ENCODE measurements at places on chromosomes 4 and X.

- DNase-seq = no peak
Measured at GRCh38 chr4:102685768-102686167, 75.0 kb downstream of the MANBA start.

DNA sequence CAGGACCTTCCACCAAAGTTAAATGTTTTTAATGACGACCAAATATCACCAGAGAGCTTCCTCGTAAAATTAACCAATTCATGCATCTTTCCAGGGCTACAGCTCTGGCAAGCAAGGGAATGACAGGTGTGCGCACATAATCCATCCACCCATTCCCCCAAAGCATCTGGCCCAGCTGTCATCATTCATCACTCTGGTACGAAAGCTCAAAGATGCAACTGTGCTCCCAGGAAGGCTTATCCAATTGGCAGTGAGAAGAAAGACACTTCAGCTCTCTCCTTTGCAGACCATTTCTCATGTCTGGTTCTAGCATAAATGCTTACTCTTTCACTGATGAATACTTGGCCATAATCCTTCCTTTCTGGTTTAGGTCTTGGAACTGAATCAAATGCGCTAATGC lies 139.2 kb downstream of the NSUN7 start:
- DNase-seq = no peak

DNA sequence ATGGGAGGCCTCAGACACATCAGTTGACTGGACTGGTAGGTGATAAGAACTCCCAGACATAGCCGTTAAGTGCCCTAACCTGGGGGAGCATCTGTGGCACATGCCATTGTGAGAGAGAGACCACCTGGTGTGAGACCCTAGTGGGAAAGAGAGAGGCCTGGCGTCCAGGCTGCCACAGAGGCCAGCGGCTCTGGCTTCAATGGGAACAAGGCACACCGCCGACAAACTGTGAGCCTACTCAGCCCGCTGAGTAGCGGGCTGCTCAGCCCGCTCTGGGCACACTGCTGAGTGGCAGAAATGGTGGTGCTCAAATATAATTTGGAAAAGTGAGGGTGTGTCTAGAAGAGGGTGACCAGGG lies 34.0 kb downstream of the PHKA2 start:
- DNase-seq = no peak

GRCh38 chrX:70675284-70675683 lies 230.6 kb downstream of the DLG3 start:
- no peak for DNase-seq

DNA sequence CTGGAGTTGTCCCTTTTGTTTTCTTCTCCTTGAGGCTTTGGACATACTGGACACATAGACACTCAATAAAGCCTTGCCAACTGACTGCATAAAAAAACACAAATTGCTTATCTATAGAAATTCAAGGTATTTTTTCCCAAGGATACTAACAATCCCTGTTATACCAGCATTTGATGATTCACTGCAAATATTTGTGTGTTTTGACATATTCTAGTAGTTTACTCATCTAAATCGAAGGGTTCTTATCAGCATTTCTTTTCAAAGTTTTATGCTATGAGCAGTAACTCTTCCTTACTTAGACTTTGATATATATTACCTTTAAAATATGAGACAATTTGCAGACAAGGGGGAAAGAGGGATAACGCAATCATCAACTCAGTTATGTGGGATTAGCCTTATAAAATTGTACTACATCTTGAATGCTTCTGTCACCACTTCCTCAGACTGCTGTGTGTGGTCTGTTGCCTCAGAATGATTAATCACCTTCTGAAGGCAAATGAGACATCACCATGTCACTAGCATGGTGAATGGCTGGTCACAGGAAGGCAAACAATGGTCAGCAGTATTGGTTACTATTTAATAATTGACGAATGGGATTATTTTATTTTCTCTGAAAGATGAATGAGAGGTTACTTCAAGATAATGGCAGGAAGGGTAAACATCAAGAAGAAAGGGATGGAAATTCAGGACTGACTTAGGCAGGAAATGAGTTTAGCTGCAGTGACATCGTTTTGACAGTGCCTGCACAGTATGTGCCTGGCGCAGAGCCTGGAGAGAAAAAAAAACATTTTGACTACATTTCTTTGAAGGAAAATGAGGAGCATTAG lies 544.3 kb upstream of the CNKSR2 start:
- no peak for DNase-seq

DNA sequence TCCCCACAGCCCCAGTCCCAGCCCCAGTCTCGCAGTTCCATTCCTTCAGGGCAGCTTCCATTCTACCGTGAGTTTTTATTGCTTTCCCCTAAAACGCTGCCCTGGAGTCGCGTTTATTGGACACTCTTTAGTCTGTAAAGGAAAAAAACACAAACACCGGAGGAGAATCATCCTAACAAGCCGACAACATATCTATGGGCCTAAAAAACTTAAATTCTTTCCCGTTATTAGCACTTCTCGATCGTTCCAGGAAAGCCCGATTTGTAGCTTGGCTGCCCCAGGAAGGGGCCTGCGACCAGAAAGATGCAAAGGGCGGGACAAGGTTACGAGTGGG lies 178.5 kb downstream of the CBR4 start:
- DNase-seq = no peak

GRCh38 chr4:35934320-35934981 lies 309.9 kb downstream of the ARAP2 start:
- no peak for DNase-seq

DNA sequence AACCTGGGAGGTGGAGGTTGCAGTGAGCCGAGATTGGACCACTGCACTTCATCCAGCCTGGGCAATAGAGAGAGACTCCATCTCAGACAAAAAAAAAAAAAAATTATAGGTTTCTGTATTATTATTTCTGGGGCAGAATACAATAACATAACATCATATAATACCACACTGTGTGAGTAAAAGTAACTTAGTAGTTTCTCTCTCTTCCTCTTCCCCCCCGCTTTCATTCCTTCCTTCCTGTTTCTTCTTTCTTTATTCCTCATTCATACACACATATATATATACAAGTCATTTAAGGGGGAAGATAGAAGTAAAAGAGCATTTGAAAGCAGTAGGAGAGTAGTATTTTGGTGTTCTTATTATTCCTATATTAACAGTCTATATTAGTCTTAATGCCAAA lies 55.9 kb upstream of the FHDC1 start:
- no peak for DNase-seq

- no peak for DNase-seq
Measured at GRCh38 chr4:71453531-71453930, 114.7 kb downstream of the SLC4A4 start.

DNA sequence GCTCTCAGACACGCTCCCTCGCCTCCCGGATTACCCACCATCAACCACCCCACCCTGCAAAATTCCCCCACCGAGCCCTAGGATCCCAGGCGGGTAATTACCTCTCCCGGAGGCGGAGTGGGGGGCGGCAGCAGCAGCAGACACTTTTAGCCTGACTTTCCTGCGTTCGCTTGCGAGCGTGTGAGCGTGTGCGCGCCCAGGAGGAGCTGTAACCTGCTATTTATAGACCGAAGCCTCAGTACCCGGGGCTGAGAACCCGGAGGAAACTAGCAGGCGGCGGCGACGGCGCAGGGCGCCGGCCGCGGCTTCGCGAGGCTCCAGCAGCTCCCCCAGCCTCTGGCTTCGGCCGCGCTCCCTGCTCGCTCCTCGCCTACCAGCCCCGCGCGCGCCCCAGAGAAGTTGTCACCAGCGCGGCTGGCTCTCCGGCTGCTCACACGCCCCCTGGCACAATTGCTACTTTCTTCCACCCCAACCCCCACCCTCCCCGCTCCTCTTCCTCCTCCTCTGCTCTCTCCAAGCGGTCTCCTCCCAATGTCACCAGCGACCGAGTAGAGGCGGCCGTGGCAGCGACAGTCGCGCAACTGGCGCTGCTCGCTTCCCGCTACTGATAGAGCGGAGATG lies at the start of gene INPP4B:
INPP4B (minus strand) TSS at position 194 of the 621 bp plus-strand sequence.
- peak; percentile 76 for DNase-seq

- no peak for DNase-seq
Measured at GRCh38 chrX:15985937-15986336, 131.3 kb upstream of the AP1S2 start.

DNA sequence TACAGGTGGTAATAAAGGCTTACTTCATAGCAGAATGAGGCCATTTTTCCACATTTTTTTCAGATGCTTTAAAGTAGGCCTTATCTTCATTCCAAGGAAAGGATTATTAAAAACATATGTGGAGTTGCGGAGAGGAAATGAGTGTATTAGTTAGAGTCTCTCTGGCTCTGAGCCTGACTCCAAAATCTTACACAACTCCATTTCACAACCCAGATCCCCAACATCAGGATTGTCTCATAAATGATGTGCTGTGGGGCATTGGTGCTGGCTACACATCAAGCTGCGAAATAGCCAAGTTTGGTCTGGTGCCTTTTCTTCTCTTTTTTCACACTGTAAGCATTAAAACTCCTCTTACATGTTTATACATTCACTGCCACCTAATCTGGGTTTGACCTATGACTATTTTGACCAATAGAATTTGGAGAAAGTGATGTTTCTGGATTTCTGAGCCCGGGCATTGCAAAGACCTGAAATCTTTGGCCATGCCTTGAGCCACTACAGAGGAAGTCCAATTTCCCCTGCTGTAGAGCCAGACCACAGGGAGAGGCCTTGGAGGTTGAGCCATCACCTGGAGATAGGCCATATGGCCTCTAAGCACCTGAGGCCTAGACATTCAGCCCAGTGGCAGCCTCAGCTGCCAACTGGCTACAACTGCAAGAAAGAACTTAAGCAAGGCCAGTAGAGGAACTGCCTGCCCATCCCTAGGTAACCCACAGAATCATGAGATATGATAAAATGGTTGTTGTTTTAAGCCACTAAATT lies 16.7 kb upstream of the SOD3 start:
- DNase-seq = no peak

DNA sequence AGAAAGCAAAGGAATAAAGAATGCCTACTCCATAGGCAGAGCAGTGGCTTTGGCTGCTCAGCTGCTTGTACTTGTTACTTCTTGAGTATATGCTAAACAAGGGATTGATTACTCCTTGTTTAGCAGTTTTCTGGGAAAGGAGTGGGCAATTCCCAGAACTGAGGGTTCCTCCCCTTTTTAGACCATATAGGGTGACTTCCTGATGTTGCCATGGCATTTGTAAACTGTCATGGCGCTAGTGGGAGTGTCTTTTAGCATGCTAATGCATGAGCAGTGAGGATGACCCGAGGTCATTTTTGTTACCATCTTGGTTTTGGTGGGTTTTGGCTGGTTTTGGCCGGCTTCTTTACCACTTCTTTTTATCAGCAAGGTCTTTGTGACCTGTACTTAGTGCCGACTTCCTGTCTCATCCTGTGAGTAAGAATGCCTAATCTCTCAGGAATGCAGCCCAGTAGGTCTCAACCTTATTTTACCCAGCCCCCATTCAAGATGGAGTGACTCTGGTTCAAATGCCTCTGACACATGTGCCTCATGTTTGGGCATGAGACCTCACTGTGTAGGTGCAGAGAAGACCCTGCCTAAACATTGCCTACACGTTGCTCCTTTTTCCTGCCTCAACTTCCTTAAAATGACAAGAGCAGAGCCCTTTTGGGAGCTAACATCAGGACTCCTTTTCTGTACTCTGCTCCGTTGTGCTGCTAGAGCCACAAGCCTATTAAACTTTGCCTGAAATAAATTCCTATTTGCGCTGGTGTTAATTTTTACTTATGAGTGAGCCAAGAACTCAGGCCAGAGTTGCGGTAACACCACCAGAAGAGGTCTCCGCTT lies 21.0 kb upstream of the UBA6 start:
- DNase-seq = no peak

DNA sequence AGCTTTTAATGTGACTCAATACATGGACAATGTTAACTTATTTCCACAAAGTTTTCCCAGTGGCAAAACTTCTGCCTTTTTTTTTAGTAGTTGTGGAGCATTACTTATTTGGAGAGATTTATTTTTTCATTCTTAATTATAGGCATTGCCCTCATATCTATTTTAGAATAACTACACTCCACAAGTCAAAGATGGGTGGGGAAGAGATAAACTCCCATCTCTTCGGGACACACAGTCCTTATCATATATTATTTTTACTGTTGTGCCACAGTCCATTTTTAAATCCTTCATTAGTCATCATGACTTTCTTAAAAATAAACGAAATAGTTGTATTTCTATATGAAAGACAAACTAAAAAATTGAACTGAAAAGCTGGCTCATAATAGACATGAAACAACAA lies 1.2 kb downstream of the DMD start:
- no peak for DNase-seq

DNA sequence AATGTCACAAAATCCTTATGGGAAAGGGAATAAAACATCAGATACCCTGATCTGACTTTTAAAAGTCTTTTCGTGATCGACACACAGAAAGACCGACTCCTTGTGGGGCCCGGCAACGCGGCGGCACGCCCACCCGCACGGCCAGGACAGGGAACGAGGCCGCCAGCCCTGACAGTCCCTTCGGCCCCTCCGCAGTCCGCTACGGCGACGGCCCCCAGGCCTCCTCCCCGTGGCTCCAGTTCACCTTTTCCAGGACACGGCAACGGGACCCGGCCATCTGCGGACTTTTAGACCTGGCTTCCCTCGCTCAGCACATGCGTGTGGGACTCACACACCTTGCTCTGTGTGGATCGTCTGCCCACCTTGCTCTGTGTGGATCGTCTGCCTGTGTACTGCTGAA lies 33.6 kb upstream of the GTPBP6 start:
- no peak for DNase-seq

DNA sequence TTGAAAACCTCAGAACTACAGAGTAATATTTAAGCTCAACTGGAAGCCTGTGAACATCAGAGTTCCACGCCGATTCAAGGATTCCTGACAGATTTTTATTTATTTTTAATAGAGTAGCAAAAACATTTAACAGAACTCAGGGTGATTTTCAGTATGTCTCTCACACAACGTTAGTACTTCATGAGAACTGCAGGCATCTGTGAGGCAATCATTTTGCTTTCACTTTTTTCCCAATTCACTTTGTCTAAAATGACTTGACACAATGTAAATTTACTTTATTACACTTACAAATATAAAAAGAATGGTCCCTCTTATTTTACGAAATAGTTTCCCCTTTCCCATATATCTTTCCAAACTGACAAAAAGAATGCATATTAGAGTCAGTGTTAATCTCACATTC lies 869.5 kb upstream of the EPHA5 start:
- no peak for DNase-seq

DNA sequence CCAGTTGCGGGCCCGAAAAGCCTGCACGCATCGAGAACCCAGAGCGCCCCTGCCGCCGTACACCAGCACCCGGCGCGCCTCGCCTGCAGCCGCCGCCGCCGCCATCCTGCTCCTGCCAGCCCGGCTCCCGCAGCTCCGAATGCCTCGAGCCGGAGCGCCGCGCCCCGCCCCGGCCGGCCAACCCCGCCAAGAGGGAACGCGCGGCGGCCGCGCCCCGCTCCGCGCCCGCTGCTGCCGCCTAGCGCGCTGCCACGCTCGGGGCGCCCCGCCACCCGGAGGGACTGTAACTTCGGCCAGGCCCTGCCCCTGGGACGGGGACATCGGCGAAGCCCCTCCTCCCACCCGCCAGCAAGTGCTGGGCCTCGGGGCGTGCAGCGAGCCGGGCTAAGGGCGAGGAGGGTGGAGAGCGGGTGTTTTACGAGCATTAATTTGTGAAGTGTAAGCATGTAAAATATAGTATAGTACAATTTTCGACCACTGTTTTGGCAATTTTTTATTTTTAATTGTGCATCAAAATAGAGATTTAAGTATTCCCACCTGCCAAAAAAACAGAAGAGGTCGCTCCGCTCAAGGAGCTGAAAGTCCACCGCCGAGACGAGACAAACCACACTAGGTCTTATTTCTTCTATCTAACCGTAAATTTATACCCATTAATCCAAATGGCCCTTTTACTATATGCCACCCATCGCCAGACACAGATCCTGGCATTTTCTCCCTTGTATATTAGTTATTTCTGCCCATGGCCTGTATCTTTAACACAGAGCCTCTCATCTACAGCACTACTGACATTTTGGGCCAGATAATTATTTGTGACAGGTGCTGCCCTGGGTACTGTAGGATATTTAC lies at the start of gene QDPR:
QDPR (minus strand) TSS at position 141 of the 846 bp plus-strand sequence; CDS start at position 105, 36 bp downstream.
- DNase-seq = peak; percentile 91

GRCh38 chr4:11748164-11748872 lies 319.6 kb upstream of the HS3ST1 start:
- no peak for DNase-seq
